ENCODE measurements at places on chromosomes 5 and 9.
A peak's percentile ranks its signal among the peaks of the same experiment; 100 is the strongest.

- DNase-seq: peak; percentile 21
Measured at GRCh38 chr5:54753034-54753433, 232.4 kb downstream of the ESM1 start.

- DNase-seq: no peak
Measured at GRCh38 chr5:170211575-170212334, 21.0 kb upstream of the C5orf58 start.

- no peak for DNase-seq
Measured at GRCh38 chr9:72132052-72132451, 17.2 kb upstream of the GDA start.

DNA sequence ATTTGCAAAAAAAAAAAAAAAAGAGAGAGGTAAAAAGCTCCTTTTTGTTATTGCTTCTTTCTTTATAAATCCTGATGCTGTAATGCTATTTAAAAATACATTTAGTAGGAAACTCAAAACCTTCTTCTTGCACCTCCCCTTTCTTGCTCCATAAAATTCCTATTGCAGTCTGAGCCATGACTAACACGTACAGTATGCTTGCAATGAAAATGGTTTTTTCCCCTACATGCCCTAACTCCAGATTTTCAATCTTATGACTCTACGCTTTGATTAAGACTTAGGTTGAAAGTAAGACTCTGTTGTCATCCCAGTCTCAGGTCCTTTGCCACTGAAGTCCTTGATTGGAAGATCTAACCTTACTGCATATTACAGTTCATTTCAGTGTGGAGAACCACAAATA is 23.9 kb downstream of the FGF10 start:
- no peak for DNase-seq

- DNase-seq: no peak
Measured at GRCh38 chr5:79850941-79851340, 140.1 kb downstream of the MTX3 start.

DNA sequence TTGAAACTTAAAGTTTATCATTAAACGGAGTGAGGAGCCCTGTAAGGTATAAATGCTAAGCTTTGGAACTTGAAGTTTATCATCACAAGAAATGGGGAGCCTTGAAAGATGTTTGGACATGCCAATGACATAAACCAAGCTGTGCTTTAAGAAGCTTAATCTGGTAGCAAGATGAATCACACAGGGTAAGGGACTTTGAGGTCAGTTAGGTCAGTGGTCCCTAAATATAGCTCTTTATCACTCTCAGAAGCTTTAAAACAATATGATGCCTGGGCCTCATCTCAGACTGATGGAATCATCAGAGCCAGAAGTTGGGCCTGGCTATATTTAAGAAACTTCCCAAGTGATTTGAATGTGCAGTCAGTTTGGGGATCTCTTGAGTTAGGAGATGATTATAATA is 85.7 kb downstream of the TNC start:
- no peak for DNase-seq

GRCh38 chr5:73434907-73435306 is 13.7 kb downstream of the FOXD1 start:
- DNase-seq: no peak

DNA sequence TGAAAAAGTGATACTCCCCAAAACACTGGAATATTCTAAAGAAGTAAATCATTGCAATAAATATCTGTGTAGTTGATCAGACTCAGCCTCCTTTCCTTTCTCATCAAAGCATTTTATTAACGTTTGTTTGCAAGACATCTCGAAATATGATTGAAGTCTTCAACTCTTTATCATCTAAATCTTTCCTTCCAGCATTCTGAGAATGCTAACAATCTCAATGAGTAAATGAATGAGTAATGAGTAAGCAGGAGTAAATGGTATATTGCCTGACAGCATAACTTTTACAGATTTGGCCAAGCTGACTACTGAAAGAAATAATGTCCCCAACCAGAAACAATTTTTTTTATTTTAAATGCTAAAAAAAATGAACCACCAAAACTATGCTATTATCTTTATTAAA is 157.1 kb downstream of the SLCO4C1 start:
- DNase-seq: no peak

DNA sequence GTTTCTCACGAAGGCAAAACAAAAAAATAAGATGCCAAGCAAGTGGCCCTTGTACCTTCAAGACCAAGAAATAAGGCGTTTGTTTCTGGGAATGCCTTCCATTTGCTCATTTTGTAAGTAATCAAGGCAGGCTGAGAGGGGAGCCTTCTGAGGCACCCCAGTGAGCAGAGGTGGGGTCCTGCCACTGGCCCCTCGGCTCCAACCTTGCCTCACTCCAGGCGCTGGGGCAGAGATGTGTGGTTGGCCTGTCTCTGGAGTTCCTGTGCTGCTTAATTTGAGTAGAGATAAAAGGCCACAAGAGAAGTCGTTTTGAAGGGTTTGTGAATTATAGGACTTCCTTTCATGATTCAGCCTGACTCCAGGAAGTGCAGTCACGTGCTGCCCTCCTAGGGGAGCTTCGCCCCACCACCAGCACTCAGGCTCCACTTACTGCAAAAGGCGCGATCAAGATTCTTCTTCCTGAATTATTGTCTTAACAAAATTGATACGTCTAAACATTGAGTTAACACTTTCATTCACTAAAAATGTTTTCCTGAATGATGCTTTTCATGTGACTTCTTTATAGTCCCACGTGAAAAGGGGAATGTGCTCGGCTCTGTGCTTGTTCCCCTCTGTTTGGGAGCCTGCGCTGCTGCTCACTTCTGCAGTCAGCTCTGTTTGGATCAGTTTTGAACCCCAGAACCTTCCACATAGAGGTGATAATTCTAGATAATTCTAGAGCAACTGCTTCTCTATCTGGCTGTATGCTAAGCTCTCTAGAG is 13.7 kb downstream of the SYK start:
- no peak for DNase-seq

DNA sequence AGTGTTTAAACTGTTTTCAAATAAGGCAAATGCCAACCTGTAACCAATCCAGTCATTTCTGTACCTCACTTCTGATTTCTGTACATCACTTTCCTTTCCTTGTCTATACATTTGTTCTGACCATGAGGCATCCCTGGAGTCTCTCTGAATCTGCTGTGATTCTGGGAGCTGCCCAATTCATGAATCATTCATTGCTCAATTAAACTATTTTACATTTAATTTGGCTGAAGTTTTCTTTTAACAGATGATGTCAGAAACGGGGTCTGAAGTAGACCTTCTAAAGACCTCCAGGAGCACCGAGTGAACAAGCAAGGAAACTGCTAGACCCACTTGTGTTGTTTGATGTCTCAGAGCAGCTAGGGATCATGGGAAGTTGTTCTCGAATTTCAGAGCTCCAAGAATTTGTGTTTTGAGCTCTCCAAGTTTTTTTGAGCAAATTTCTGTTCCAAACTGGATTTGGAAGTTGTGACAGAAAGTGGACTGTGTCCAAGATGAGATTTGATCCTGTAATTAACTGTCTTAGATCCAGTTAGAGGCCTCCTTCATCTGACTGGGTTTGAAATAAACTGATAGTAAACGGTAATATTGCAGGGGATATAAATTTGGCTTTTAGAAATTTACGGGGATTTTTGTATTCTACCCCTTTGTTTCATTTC is 490.8 kb upstream of the ST8SIA4 start:
- no peak for DNase-seq

GRCh38 chr9:5892456-5893133 is 1.9 kb downstream of the MLANA start:
- no peak for DNase-seq

- no peak for DNase-seq
Measured at GRCh38 chr9:70988551-70988950, 132.9 kb downstream of the TRPM3 start.

GRCh38 chr9:76099516-76099915 is 209.0 kb downstream of the PCSK5 start:
- no peak for DNase-seq

DNA sequence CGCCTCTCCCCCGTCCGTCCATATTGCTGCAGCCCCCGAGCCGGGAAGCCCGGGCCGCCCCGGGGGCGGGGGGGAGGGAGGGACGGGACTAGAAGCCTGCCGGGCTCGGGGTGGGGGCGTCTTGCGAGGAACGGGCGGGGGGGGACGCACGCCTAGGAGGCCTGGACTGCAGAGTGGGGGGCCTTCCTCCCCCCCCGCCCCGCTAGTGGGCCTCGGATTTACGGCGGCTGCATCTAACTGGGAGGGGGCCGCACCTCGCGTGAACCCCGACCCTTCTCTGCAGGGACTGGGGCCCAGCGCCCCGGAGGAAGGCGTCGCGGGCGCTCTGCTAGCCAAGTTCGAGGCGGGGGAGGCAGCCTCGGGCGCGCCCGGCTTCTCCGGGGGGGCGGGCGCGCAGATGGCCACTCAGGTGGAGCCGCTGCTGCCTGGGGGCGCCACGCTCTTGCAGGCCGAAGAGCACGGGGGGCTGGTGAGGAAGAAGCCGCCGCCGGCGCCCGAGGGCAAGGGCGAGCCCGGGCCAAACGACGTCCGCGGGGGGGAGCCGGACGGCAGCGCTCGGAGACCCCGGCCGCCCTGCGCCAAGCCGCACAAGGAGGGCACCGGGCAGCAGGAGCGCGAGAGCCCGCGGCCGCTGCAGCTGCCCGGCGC is at the start of gene LARP1:
Gene LARP1 (plus strand): TSS at position 17 of the 648 bp plus-strand sequence. CDS start 381 bp downstream, at position 398.
- DNase-seq: peak; percentile 44

GRCh38 chr9:38086496-38086895 is 17.5 kb upstream of the SHB start:
- no peak for DNase-seq

- DNase-seq: peak; percentile 44
Measured at GRCh38 chr5:139633295-139634027, 14.7 kb upstream of the CXXC5 start.

- no peak for DNase-seq
Measured at GRCh38 chr9:77935211-77935610, 96.4 kb downstream of the GNAQ start.

DNA sequence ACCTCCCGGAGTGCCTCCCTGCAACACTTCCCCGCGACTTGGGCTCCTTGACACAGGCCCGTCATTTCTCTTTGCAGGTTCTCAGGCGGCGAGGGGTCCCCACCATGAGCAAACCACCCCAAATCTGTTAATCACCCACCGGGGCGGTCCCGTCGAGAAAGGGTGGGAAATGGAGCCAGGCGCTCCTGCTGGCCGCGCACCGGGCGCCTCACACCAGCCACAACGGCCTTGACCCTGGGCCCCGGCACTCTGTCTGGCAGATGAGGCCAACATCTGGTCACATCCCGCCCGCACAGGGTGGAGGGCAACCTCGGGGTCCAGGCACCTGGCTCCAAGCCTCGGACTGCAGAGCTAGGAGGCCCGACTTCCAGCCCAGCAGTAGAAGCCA is 776 bp upstream of the TERT start:
- no peak for DNase-seq

- no peak for DNase-seq
Measured at GRCh38 chr5:67263656-67264408, 67.2 kb upstream of the CD180 start.

GRCh38 chr9:124260769-124261603 is 3.2 kb downstream of the NEK6 start:
- no peak for DNase-seq

DNA sequence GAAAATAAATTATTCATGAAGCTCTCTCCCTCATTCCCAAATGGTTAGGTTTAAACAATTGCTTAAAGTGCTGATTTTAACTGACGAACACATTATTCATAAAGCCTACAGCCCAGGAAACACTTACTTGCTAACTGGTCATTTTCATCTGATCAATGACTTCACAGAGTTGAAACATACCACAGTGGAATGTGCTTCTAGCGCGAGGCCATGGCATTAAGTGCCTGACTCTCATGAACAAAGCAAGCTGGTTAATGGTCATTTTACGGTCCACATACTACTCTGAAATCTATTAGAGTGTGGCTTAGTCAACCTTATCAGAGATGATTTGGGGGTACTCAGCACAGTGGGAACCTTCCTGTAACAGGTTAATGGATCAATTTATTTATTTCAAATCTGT is 114.6 kb downstream of the MED27 start:
- no peak for DNase-seq

GRCh38 chr5:19676895-19677294 is 311.1 kb downstream of the CDH18 start:
- DNase-seq: no peak

GRCh38 chr5:111765613-111766571 is 8.9 kb upstream of the NREP start:
- DNase-seq: no peak

- no peak for DNase-seq
Measured at GRCh38 chr9:118121361-118121760, 417.2 kb downstream of the TLR4 start.

DNA sequence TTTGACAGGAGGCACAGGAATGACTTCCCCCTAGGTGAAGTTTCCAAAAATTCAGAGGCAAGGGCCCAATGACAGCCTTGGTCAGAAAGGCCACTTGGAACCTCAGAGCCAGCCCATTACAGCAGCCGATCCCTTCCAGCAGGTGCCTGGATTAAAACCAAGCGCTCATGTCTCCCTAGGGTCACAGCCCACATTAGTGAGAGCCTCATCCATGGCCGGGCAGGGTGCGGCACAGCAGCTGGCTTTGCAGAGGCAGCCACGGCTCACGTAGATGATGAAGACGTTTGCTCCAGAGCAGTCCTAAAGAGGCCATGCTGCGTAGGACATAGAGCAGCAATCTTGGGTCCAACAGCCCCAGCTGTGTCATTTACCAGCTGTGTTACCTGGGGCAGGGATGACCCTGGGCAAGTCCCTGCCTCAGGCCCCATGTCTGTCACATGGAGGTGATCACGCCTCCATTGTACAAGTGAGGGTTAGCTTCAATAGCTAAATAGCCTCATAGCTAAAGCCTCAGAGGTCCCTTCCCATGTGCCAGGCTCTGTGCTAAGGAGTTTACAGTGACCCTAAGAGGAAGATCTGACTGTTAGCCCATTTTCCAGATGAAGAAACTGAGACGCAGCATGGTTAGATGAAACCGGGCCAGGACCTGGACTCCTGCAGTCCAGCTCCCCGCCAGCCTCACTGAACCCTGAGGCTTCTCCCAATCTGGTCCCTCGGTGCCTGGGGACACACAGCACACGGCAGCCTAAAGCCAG is 39.2 kb downstream of the NEK6 start:
- DNase-seq: no peak

- no peak for DNase-seq
Measured at GRCh38 chr5:60811105-60811504, 33.0 kb downstream of the ELOVL7 start.

DNA sequence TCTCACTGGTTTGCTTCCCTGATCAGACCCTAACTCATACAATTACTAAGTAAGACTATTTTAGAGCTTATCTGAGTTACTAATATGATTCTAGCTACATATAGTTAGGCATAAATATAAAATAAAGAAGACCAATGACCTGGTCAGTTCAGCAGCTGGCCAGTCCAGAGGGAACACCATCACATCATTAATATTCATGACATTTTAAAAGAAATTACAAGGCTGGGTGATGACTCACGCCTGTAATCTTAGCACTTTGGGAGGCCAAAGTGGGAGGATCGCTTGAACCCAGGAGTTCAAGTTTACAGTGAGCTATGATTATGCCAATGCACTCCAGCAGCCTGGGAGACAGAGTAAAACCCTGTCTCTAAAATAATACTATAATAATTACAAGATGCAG is 37.0 kb upstream of the CDC42SE2 start:
- DNase-seq: no peak

GRCh38 chr9:34001298-34001697 is 47.4 kb downstream of the UBAP2 start:
- no peak for DNase-seq
